ENCODE measurements at places on chromosomes 1 and 21. TPM values are rescaled to one million over a fixed set of nuclear protein-coding genes. Genes with fewer than 3 reads are reported as not detected.

The UTS2 gene
- 0.17 TPM for total RNA-seq

The GPR161 gene
- total RNA-seq = 11.1 TPM

The LPGAT1 gene
- total RNA-seq = 26.7 TPM

The BARHL2 gene
- not detected for total RNA-seq

Data from bronchus fibroblast of lung (primary cell).